ENCODE measurements at places on chromosomes 12 and 14.

DNA sequence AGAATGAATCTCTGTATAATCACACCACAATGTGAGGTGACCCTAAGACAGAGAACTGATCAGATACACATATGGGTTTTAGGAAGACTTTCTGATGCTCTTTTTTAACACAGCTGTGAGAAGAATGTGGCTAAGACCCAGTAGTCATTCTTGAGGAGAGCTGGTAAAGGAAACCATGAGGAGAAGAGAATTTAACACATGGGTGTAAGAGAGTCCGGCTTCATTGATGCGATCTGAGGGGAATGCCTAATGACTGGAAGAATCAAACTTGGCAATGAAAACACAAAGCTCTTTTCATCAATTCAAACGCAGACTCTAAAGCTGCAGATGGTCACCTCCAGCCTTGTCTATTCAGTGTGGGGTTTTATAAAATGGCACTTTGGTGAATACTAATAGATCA, 79.3 kb downstream of the FOXA1 start:
- DNase-seq, result no peak

DNA sequence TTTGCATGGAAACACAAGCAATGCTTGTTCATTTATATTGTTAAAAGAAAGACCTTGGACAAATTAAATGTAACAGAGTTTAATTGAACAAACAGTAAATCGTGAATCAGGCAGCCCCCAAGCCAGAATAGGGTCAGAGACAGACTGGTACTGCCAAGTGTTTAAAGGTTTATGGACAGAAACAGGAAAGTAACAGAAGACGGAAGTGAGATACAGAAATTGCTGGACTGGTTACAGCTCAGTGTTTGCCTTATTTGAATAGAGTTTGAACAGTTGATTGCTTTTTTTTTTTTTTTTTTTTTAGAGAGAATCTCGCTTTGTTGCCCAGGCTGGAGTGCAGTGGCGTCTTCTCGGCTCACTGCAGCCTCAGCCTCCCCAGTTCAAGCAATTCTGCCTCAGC, 50.3 kb downstream of the DAO start:
- no peak for DNase-seq

GRCh38 chr12:29346769-29347421, 34.1 kb downstream of the ERGIC2 start:
- DNase-seq, result peak; percentile 42

GRCh38 chr12:104182621-104183378, 32.8 kb upstream of the TXNRD1 start:
- peak; percentile 76 for DNase-seq

DNA sequence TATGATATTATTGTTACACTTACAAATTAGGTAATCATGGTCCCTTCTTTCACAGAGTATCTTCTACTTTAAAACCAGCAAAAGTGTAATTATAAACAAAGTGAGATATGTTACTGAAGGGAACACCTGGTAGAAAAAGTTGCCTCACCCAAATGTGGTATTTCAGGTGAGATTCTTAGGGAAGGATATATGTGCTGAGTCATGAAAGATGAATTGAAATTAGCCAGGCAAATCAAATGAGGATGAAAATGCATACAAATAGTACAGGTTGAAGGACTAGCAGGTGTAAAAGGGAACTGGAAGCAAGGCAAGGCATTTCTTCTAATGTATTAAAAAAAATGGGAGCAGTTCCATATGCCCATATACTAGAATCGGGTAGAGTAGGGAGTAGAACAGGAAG, 220.9 kb downstream of the PRKD1 start:
- no peak for DNase-seq

GRCh38 chr12:1093166-1093751, 102.2 kb downstream of the ERC1 start:
- DNase-seq, result peak; percentile 68

DNA sequence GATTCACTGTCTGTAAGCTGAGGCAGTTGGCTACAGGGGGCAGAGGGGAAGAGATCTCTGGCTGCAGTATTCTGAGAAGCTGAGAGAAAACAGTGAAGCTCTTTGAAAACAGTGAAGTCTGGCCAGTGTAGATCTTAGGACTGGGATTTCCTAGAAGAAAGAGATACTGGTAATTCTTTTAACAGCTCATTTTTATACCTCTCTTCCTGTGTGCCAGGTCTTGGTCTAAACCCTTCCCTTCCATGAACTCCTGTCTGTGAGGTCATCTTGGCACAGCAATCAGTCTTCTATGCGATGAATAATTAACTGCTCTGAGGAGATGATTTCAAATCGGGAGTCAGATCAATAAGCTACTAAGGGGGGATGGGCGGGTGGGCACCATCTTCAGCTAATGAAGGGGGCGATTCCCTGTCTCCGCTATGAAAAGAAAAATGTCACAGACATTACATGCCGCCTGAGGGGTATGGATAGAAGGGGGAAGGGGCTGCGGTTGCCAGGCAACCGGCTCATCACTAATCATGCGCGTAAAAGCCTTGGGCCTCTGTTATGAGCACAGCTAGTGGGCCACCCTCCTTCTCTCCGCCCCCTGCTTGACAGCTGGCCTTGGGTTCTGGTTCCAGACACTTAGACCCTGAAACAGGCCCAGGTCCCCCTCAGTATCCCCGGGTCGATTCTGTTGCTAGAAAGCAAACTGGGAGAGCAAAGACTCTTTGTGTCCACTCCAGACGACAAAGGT, 75.3 kb upstream of the CEP83 start:
- DNase-seq, result no peak

Measured in iris pigment epithelial cell (primary cell).